Hindlimb muscle (tissue), 1 donor: ENCODE measurements at places on chromosomes 2 and 18. TPM values are rescaled to one million over a fixed set of nuclear protein-coding genes. Genes with fewer than 3 reads are reported as not detected.

GRCh38 chr2:25539136-25539535 is 134.2 kb downstream of the DTNB start:
- DNase-seq: peak; percentile 24

DNA sequence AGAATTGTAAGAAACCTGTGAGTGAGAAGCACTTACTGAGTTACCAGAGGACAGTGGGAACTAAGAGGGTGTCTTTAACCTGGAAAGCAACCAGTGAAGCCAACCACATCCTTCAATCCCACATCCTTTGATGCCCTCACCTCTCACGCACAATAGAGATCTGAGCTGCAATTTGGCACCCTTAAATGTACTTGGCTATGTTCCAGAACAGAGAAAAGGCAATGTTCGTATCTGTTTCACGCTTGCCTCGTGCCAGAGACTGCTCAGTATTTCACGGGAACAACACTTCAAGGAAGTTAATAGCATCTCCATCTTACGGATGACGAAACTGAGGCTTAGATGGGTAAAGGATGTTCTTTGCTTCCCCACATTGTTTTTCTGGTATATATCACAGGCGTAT is 167.4 kb downstream of the DPP10 start:
- no peak for DNase-seq

GRCh38 chr18:46301081-46301480 is 196.9 kb downstream of the HAUS1 start:
- no peak for DNase-seq

DNA sequence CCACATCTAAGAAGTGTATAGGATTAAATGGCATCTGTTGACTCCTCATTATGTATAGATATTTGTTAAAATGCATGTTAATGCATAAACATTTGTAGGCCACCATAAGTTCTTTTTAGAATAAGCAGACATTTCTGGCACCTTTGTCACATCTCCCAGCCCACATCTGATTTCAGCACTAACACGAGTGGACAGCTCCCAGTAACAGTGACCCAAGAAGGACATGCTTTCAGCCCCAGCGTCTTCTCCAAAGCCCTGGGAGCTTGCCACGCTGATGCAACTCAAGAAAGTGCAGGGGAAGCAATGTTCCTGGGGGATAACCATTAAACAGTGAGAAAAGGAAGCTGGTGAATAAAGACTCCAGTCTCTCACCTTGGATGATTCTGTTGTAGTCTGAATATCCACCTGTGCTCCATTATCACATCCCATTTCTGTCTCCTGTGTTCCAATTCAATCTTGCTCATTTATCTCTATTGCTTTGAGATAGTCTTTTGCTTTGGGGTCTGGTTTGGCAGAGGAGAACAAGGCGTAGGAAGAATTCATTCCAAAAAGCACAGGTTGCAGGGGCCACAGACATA is 182.6 kb upstream of the THSD7B start:
- peak; percentile 38 for DNase-seq

Gene REG3G
- polyA plus RNA-seq: not detected

DNA sequence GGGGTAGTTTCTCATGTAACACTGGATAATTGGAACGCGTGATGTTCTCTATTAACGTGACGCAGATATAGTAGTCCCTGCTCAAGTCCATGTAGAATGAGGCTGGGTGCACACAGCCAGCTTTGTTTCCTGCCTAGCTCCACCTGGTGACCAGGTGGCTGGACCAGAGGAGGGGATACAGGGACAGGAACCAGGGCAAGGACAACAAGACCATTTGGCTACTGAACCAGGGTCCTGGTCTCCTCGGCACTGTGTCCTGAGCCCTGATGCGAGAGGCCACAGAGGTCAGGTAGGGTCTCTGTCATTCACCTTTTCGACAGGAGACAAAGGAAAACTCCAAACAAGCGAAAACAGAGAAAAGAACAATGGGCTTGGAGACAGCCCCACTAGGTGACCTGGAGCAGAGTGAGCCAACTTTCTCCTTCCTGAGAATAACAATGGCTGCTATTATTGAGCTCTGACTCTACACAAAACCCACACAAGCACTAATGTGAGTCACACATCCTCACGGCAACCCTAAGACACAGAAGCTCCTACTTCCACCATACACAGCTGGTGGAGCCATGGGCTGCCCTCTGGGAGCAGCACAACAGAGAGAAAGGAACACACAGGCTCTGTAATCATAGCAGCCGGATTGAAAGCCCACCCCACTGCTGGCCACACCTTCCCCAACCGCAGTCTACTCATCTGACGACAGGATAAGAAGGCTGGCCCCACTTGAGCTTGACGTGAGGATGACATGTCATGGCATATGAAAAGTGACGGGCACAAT is 67.3 kb upstream of the TEX51 start:
- DNase-seq: no peak

- DNase-seq: peak; percentile 4
These were observed 106.3 kb downstream of the C2orf74 start for GRCh38 chr2:61268249-61268648.

Gene IL36RN
- not detected for polyA plus RNA-seq

GRCh38 chr2:149733936-149734685 is 146.5 kb upstream of the MMADHC start:
- DNase-seq: no peak

DNA sequence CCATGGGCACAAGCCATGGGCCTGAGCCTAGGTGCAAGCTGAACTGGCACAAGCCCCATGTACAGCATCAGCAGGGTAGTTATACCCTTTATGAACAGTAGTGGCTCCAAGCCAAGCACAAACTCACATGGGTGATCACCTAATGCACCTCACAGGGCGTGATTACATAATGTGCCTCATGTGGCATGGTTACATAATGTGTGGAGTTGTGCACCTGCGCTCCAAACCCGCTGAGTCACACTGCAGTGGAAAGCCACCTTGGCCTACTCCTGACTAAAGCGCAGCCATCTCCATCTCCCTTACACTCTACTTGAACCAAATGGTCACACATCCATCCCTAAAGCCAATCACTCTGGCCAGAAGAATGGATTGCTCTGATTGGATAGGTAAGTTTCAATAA is 279.7 kb downstream of the MBD2 start:
- no peak for DNase-seq

GRCh38 chr2:180385601-180386201 is 378.6 kb upstream of the CWC22 start:
- DNase-seq: peak; percentile 48

GRCh38 chr18:36047521-36047920 is 19.8 kb downstream of the RPRD1A start:
- no peak for DNase-seq

Gene ZNF804A
- polyA plus RNA-seq: 0.28 TPM

DNA sequence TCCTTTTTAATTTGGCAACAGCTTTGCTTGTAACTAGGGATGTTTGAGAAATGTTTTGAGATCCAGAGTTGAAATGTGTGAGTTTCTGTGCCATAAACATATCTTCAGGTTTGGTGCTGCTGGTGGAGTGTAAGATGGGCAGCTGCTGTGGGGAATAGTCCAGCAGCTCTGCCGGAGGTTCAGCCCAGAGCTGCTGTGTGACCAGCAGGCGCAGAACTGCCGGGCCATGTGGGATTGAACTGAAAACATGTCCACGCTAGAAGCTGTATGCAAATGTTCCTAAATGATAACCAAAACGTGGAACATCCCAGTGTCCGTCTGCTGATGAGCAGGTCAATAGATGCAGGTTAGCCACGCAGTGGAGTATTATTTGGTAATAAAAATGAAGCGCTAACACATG is 99.6 kb downstream of the DGKD start:
- DNase-seq: no peak

- no peak for DNase-seq
These were observed 3.1 kb downstream of the EGR4 start for GRCh38 chr2:73290049-73290839.

DNA sequence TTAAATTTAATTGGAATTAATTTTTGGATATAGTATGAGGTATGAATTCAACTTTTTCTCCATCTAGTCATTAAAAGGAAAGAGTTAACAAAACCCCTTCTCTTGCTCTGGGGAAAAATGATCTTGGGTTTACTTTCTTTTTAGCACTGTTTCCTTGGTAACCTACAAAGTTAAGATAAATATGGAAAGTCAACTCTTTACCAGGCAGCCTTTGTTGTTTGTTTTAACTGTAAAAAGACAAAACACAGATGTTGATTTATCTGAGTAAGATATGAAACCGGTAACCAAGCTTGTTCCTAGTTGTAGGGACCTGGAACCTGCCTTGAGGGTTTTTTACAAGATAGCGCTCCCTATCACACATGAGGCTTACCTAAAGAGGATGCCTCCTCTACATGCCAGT is 10.1 kb upstream of the SANBR start:
- no peak for DNase-seq

DNA sequence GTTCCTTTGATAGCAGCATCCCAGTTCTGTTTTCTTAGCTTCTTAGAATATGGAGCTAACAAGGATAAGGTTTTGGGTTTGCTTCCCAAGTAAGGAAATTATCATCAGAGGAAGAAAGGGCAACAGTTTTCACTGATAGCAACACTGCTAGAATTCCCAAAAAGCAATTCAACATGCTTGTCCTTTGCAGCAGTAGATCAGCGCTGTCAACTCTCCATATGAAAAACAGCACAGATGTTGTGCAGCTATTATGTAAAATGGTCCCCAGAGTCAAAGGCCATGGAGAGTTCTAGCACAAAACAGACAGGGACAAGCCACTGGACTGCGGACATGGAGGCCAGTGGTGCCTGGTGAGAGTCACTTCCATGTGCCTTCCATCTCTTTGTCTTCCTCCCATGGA is 135.9 kb upstream of the RNF152 start:
- DNase-seq: no peak

DNA sequence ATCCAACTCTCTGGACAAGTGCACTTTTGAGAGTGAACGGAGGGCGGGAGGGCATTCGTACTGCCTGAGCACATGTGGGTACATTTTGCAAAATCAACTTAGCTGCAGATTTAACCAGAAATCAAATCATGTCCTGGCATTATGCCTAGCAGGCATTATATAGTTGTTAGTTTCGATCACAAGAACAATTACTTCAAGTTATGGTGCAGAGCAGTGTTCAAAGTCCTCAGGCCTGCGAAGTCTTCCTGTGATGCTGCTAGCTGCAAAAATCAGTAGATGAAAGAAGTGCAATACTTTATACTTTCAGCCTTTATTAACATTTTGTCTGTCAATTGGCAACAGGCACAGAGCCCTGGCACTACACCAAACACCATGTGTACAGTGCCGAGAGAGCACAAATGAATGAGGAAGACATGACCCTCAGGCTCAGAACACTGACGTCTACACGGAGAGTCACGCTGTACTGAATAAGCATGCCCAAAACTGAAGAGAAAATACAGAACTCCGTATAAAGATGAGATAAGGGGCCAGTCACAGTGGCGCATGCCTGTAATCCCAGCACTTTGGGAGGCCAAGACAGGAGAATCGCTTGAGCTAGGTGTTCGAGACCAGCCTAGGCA is 92.1 kb upstream of the CREB1 start:
- DNase-seq: no peak

Gene DRC1
- polyA plus RNA-seq: not detected

DNA sequence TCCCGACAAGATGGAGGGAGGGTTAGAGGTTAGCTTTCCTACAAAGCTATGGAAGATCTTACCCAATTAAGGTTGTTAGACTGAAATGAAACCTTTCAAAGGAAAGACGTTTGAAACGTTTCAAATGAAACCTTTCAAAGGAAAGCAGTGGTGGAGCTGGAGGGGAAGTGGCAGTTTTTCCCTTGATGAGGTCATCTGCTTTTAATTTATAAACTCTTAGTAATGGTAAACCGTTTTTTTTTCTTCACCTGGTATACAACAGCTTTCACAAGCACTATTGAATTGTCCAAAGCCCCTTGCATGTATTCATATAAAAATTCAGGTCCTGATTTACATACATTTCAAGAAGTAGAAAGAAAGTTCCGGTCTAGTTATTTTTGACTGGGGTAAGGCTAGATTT is 7.4 kb downstream of the PMAIP1 start:
- no peak for DNase-seq

Gene LIMS2
- polyA plus RNA-seq: 52.6 TPM

Gene NT5DC4
- polyA plus RNA-seq: not detected

Gene CAVIN2
- polyA plus RNA-seq: 41.4 TPM

GRCh38 chr2:212330263-212330662 is 208.3 kb downstream of the ERBB4 start:
- no peak for DNase-seq

Gene ASXL3
- polyA plus RNA-seq: 4.7 TPM

DNA sequence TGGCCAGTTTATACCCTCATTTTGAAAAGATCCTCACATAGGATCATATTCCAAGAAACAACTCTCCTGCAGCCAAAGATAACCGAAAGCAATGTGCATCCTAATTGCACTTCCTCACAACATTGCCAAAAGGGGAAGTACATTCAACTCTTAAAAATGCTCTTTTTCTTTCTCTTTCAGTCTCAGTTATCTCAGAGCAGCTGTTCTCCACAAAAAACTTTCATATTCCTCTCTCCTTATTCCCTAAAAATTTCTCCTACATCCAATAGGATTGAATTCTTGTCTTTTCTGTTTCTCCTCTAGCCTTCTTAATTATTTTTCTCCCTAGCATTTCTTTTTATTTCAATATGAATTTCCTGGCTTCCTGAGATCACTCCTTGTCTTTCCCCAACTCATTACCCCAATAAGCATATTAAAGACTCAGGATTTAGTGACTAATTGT is 7.4 kb upstream of the VRK2 start:
- no peak for DNase-seq

GRCh38 chr2:162974771-162975170 is 136.2 kb upstream of the KCNH7 start:
- no peak for DNase-seq

Gene M1AP
- polyA plus RNA-seq: 0.27 TPM

GRCh38 chr18:25251068-25251467 is 100.9 kb downstream of the ZNF521 start:
- no peak for DNase-seq

GRCh38 chr2:222301053-222301795 is 2.4 kb upstream of the PAX3 start:
- DNase-seq: no peak

GRCh38 chr2:71856773-71857525 is 290.7 kb downstream of the CYP26B1 start:
- DNase-seq: no peak

Gene CCDC148
- 0.26 TPM for polyA plus RNA-seq

Gene KLHL14
- polyA plus RNA-seq: 0.06 TPM

Gene ADNP2
- 10.3 TPM for polyA plus RNA-seq

DNA sequence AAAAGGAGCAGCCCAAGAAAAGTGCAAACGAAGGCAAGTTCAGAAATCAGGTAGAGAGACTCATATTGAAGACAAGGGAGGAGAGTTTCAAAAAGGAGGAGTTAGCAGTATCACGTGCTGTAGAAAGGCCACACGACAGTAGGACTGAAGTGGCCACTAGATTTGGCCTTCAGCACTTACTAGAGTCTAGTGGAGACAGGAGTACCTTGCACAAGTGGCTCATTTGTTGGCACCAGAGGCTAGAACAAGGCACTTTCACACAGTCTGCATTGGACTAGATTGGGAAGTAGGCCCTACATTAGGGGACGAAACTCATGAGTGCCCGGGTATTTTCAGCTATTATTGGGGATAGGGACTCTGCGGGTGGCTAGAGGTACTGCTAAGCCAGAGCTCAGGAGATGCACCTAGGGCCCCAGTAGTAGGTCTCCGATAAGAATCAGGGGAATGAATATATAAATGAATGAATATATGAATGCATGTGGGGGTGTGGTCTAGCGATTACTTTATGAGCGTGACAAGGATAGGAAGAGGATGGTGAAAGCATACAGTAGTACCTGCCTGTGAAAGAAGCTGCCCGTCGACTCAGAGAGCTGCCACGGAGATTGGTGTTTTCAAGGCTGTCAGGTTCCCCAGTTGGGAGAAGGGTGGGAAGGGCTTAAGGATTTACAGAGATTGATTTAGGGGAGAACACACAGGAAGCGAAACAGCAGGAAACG is 1.4 kb upstream of the NCOA1 start:
- DNase-seq: no peak

Gene L3MBTL4
- 1.2 TPM for polyA plus RNA-seq
